ENCODE measurements at places on chromosomes 4 and X. TPM values are rescaled to one million over a fixed set of nuclear protein-coding genes. Genes with fewer than 3 reads are reported as not detected.

Gene DUSP21
- total RNA-seq: not detected

Gene PUDP
- 1.8 TPM for total RNA-seq

Gene MCTS1
- 9.2 TPM for total RNA-seq

Gene WAS
- total RNA-seq: 50.6 TPM

Gene ACSL4
- total RNA-seq: 18.6 TPM

Gene ASMT
- total RNA-seq: 0.49 TPM

Gene ARMCX1
- 1.4 TPM for total RNA-seq

Gene RS1
- not detected for total RNA-seq

Gene RENBP
- total RNA-seq: 6.3 TPM

Gene NSUN7
- 0.35 TPM for total RNA-seq

Gene FABP2
- not detected for total RNA-seq

Gene SRPX
- not detected for total RNA-seq

Gene CT45A10
- not detected for total RNA-seq

Gene PROM1
- not detected for total RNA-seq

Gene TMPRSS11E
- not detected for total RNA-seq

Gene SMPX
- total RNA-seq: not detected

Gene TBC1D8B
- 0.35 TPM for total RNA-seq

Gene DNAAF6
- total RNA-seq: not detected

Gene FAM47E
- 0.44 TPM for total RNA-seq

Gene CAPN6
- not detected for total RNA-seq

Gene TSPAN7
- total RNA-seq: 0.52 TPM

Gene IBSP
- not detected for total RNA-seq

Gene RPGR
- total RNA-seq: 16.9 TPM

Gene CT55
- total RNA-seq: not detected

Gene LDB2
- total RNA-seq: not detected

Gene TLR2
- total RNA-seq: 2.9 TPM

Gene NDP
- not detected for total RNA-seq

Gene GPR119
- total RNA-seq: not detected

Gene STBD1
- total RNA-seq: not detected

Gene LPAR4
- total RNA-seq: not detected

Gene RPS6KA6
- not detected for total RNA-seq

Gene TRPC3
- total RNA-seq: not detected
